Activated naive CD4-positive, alpha-beta T cell treated with anti-CD3 and anti-CD28 coated beads for 36 hours (primary cell): ENCODE measurements at places on chromosomes 3 and 15.
A peak's percentile ranks its signal among the peaks of the same experiment; 100 is the strongest.

DNA sequence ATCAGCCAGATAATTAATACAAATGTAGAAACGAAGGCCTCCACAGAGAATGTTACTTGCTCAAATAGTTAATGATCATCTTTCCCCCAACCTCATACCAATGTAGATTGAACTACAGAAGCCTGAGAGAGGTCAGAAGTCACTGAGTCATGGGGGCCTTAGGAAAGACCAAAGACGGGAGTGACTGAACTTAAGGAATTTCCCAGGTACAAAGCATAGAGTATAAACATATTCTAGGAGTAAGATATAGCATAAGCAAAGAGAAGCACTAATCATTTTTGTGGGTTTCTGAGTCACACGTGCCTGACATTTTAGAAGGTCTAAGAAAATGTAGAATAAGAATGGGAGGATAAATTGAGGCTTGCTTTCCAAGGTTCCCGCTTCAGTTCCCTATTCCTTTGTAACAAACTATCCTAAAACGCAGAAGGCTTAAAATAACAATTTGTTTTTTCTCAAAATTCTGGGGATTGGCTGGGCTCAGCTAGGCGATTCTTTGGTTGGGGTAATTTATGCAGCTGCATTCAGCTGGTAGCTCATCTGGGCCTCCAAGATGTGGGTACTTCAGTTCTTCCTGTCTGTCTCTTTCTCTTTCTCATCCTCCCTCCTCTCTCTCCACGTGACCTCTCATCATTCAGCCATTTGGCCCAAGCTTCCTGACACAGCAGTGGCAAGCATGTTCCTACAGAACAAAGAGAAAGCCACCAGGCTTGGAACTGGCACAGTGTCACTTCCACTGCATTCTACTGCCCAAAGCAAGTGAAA lies 422.6 kb downstream of the FOXP1 start:
- H3K4me1 ChIP-seq: peaks cover 79% of the 10 kb centered on the region
- peak overlapping the region; percentile 33 for H3K4me3 ChIP-seq
- H3K36me3 ChIP-seq: peaks cover 26% of the 10 kb centered on the region

- H3K4me3 ChIP-seq: no peak overlapping the region
- no peak overlapping the region for H3K27ac ChIP-seq
- no peak for DNase-seq
- H3K27me3 ChIP-seq: no peaks in the 10 kb centered on the region
- H3K4me1 ChIP-seq: no peaks in the 10 kb centered on the region
- H3K36me3 ChIP-seq: no peaks in the 10 kb centered on the region
These were observed 1331.4 kb downstream of the NSUN3 start for GRCh38 chr3:95394286-95394685.

DNA sequence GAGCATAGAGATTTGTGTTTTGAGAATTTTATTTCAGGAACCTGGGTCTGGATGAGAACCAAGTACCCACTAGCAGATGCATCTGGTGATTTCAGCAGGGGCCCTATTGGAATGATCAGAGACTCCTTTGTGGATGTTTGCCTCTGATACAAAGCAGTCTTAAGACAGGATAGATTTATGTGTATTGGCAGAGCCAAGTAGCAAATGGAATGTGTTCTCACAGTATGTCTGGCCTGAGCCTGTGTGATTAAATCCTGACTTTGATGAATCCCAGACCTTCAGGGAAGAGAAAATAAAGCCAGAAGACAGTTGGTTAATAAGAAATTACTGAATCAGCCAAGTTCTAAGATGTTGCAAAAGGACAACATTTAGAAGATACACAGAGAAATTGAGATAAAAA lies 755.5 kb upstream of the SEMA6D start:
- H3K27ac ChIP-seq: no peak overlapping the region
- no peaks in the 10 kb centered on the region for H3K4me1 ChIP-seq
- H3K4me3 ChIP-seq: no peak overlapping the region
- H3K27me3 ChIP-seq: no peaks in the 10 kb centered on the region
- H3K36me3 ChIP-seq: no peaks in the 10 kb centered on the region

- H3K36me3 ChIP-seq: no peaks in the 10 kb centered on the region
- H3K27me3 ChIP-seq: no peaks in the 10 kb centered on the region
- H3K27ac ChIP-seq: no peak overlapping the region
- no peak overlapping the region for H3K4me3 ChIP-seq
These were observed 22.2 kb downstream of the GRAMD2A start for GRCh38 chr15:72175186-72176044.

- no peaks in the 10 kb centered on the region for H3K36me3 ChIP-seq
- DNase-seq: no peak
- no peak overlapping the region for H3K4me3 ChIP-seq
- H3K27ac ChIP-seq: no peak overlapping the region
- H3K27me3 ChIP-seq: no peaks in the 10 kb centered on the region
These were observed 83.8 kb downstream of the EDEM1 start for GRCh38 chr3:5271372-5271683.
